ENCODE measurements at places on chromosomes 3 and 15. TPM values are rescaled to one million over a fixed set of nuclear protein-coding genes. Genes with fewer than 3 reads are reported as not detected.

Gene GOLGA8J
- not detected for total RNA-seq

Gene MST1R
- total RNA-seq: 0.86 TPM

GRCh38 chr3:175980486-175981090, 1121.5 kb downstream of the NAALADL2 start:
- no peak for DNase-seq

DNA sequence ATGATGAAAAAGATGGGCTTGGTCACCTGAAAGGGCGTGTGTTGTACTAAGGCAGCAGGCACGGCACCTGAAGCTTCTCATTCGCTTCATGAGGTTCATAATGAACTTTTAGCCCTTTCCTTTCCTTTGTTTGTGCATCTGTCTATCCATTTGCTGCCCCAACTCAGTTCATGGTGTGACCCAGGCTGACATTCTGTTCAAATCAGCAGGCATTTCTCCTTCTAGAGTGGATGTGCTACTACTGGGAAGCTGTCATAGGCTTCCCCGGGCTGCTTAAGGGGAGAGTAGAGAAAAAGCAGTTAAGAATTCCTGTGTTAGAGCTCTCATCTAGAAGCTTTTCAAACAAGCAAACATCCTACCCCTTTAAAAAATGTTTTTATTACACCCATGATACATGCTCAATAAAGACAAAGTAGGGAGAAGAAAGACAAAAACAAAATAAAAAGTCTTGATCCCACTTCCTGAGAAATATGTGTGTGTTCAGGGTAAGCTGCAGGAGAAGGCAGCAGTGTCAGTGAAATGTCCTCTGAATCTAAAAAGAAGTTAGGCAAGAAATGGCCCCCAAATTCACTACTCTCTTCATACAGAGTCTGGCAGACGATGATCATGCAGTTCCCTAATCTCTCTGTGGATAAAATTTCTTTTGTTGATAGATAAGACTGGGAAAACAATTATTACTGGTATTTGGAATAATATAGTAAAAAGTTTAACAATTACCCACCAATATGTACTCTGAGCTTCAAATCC, 136.9 kb upstream of the PFN2 start:
- no peak for DNase-seq

- no peak for DNase-seq
Observed at GRCh38 chr15:77556622-77557021, 76.1 kb downstream of the LINGO1 start.

DNA sequence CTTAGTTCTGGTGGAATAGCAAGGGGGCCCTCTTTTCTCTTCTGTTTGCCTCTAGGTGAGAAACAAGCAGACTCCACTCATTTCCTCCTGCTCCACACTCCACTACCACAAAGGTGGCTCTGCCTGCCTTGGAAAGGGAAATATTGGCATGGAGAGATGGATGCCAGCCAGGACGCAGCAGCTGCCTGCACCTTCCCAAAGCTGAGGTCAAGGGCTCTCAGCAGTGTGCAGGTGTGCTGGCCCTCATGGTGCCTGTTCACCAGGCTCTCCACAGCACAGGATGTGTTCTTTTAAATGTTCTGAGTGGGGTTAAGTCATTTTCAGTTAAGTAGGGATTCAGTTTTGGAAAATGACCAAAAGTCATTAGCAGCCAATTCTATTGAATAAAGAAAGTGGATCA, 211.2 kb upstream of the STRIT1 start:
- DNase-seq: no peak

DNA sequence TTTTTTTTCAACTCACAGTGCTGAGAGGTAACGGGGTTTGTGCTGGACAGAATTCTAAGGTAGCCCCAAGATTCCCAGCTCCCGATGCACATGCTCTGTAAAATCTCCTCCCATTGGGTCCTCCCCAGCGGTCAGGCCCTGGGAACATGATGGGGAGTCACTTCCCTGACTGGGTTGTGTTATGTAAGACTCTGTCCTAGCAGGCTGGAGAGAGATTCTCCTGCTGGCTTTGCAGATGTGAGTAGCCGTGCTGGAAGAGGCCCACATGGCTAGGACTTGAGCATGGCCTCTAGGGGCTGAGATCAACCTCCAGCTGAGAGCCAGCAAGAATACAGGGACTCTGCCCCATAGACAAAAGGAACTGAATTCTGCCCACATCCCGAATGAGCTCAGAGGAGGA, 83.7 kb upstream of the OXTR start:
- DNase-seq: no peak

GRCh38 chr3:125054062-125054448, 1.7 kb downstream of the HEG1 start:
- DNase-seq: no peak

Measured in activated CD4-positive, alpha-beta T cell treated with anti-CD3 and anti-CD28 coated beads for 36 hours (primary cell).